ENCODE measurements at places on chromosomes 12 and 14. TPM values are rescaled to one million over a fixed set of nuclear protein-coding genes. Genes with fewer than 3 reads are reported as not detected.
A peak's percentile ranks its signal among the peaks of the same experiment; 100 is the strongest.

CRACR2A gene
- total RNA-seq, result 19.1 TPM

KRT6A gene
- not detected for total RNA-seq

DNA sequence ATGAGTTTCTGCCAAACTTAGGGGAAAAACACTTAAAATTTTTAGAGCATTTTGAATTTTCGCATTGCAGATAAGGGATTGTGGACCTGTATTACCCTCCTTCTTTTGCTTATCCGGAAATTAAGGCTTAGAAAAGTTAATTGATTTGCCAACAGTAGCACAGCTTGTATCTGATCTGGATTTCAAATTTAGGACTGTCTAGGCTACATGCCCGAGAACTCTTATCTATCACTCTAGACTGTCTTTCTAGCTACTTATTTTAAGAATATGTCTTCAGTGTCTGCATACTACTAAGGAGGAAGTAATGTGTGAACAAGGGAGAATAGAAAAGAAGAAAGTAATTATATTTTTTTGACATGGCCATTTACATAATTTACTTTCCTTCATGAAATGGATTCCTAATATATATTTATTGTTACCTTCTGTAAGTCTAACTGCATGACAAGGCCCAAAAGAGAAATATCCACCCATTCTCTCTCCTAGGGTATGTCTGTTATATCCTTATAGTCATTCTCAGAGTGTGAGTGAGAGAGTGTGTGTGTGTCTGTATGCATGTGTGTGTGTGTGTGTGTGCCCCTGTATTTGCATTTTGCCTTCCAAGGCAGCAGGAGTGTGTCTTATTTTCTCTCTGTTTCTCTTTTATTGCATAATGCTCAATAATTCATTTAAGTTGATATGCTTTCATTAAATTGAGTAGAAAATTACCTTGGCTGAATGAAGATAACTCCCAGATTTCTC lies 132.1 kb downstream of the SLC5A8 start:
- no peak for DNase-seq

TAS2R13 gene
- not detected for total RNA-seq

DNA sequence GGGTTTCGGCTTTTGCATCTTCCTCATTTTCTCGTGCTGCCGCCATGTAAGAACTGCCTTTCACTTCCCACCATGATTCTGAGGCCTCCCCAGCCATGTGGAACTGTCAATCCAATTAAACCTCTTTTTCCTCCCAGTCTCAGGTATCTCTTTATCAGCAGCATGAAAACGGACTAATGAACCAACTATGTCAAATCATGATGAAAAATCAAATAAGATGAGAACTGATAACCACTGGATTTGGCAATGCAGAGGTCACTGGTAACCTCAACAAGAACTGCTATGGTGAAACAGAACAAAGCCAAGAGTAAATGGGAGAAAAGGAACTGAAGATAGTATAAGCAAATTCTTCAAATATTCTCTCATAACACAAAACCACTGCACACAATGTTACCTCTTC lies 6.0 kb downstream of the EML5 start:
- no peak for DNase-seq

- DNase-seq, result no peak
These were observed 10.5 kb downstream of the VSX2 start for GRCh38 chr14:74249433-74250375.

DNA sequence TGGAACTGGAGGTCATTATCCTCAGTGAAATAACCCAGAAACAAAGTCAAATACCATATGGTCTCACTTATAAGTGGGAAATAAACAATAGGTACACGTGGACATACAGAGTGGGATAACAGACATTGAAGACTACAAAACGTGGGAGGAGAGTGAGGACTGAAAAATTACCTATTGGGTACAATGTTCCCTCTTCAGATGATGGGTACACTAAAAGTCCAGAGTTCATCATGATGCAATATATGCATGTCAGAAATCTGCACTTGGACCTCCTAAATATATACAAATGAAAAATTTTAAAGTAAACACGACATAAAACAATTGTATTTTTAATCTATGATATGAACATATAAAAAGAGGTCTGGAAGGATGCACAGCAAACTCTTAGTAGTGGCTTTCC lies 71.2 kb downstream of the SLC38A4 start:
- DNase-seq, result no peak

DNA sequence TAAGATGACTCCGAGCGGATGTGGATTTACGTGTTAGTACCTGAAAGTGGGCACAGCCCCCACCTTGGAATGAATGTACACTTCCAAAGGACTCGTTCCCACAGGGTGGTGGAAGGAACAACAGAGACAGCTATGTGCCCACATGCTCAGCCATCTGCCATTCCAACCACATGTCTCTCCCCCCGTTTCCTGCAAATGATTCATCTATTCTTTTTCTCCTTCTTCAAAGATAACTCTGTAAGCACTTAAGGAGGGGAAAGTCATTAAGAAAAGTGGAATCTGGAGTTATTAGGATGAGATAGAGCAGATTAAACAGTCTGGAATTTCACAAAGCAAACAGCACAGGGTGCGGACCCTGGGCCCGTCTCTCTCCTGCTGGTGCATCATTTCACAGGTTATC lies 18.5 kb upstream of the DUSP6 start:
- no peak for DNase-seq

SLC41A2 gene
- total RNA-seq, result 7.7 TPM

TMEM253 gene
- not detected for total RNA-seq

CEP170B gene
- 5.2 TPM for total RNA-seq

FAM181A gene
- not detected for total RNA-seq

GARIN6 gene
- not detected for total RNA-seq

GPR68 gene
- total RNA-seq, result 6.5 TPM

DPY19L2 gene
- total RNA-seq, result 0.67 TPM

DNA sequence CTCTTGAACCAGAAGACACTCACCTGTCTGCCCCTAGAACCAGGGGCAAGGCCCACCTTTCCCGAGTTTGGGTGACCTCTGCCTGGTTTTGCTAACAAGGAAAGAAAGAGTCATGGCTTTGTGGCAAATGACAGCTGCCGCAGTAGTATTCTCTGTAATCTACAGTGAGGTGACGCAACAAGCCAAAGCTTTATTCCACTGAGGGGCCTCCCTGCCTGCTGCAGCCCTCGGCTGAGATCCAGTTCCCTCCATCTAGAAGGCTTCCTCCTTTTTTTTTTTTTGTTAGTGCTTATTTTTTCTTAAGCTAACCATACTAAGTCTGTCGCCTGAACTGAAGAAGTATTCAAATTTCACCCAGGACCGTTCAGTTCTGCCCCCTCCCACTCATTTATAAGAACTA lies 142.3 kb upstream of the TMCC3 start:
- no peak for DNase-seq

- DNase-seq, result no peak
These were observed 237.0 kb downstream of the KIF21A start for GRCh38 chr12:39205969-39206368.

GRCh38 chr14:72745991-72746980 lies 147.6 kb downstream of the DPF3 start:
- peak; percentile 15 for DNase-seq

GXYLT1 gene
- total RNA-seq, result 7.0 TPM

- DNase-seq, result no peak
These were observed 9.5 kb upstream of the SAV1 start for GRCh38 chr14:50677527-50678063.

DNA sequence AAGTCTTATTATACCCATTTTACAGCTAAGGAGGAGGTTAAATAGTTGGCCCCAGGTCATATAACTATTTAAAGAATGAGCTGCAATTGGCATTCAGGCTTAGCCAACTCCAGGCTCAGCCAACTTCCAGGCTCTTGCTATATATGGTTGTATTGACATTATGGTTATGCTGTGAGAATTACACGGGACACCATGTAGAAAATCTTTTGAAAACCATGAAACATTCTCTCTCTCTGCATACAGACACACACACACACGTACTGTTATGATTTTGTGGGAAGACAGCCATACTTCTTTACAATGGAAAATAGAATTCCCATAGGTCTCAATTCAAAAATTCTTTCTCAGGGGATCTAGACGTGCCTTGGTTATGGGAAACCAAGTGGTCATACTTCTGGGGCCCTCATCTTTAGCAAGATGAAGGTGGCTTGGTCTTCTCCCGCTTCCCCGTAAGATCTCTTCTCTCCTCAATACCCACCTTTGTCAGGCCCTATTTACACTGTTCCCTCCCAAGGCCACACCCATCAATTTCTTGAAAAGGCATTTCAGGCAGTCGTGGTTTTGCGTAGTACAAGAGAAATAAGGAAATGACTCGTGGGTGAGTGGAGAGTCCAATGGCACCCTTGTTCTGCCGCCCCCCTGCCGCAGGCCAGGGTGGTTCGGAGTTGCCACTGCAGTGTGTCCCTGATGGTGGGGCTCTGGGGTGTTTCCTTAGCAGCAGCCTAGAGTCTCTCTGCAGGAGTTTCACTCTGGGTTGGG lies 10.0 kb upstream of the GPRC5A start:
- DNase-seq, result no peak

Measured in activated CD4-positive, alpha-beta memory T cell treated with anti-CD3 and anti-CD28 coated beads for 36 hours (primary cell).